ENCODE measurements at places on chromosomes 1 and 21.

GRCh38 chr1:231011360-231011759 is 28.7 kb downstream of the FAM89A start:
- no peak for DNase-seq

GRCh38 chr1:113252166-113252565 is 138.1 kb upstream of the MAGI3 start:
- no peak for DNase-seq

DNA sequence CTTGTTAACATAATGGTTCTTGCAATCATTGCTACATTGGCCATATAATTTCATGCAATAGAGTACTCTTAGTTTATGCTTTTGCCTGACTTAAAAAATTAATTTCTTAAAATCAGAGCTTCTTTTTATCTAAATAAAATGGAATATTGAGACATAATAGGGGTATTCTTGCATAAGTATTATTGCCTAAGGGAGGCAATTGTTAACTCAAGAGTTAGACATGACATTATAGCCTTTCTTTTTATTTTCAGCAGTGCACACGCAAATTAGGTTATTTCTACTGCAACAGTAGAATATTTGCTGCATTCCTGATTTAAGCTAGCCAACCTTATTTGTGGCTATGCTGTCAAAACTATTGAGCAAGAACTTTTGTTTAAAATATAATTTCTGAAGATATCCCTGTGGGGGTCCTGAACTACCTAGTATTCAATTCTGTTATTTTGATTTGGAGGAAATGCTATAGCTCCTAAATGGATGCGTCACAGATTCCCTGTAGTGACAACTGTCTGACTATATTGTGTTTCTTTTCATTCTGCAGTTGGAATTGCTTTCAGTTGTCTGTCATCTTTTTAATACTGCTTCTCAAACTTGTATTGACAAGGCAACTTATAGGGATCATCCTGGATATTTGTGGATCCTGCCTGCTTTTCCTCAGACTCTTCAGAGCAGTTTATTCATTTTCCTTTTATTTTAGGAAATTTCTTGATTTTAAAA is 211.0 kb downstream of the PATJ start:
- DNase-seq: no peak

GRCh38 chr21:29640080-29640508 is 299.7 kb downstream of the GRIK1 start:
- no peak for DNase-seq

All from T-helper 1 cell (primary cell).